Breast epithelium (tissue), 4 donors: ENCODE measurements at places on chromosomes 12 and 14.

DNA sequence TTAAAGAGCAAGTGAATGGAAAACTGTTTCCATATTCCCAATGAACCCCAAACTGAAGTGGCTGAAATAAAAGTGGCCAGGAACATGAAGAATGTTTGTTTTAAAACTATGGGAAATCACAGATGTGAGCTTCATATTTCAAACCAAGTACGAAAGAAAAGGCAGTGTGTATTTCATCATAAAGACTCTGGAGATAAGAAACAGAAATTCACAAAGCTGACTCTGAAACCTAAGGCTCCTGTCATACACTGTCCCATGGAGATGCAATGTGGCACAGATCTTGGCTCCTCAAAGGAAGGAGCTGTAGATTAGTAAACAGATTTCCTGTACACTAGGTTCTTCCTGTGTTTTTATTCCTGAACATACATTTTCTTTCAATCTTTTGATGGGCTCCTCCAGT is 304.4 kb downstream of the MED13L start:
- DNase-seq: no peak

DNA sequence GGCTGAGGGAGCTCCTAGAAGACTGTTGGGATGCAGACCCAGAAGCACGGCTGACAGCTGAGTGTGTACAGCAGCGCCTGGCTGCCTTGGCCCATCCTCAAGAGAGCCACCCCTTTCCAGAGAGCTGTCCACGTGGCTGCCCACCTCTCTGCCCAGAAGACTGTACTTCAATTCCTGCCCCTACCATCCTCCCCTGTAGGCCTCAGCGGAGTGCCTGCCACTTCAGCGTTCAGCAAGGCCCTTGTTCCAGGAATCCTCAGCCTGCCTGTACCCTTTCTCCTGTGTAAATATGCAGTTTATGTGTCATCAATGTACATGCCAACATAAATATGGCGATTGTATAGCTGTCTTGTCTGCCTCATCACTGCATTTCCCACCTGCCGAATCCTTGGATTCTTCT is 7.5 kb downstream of the AMHR2 start:
- DNase-seq: no peak

DNA sequence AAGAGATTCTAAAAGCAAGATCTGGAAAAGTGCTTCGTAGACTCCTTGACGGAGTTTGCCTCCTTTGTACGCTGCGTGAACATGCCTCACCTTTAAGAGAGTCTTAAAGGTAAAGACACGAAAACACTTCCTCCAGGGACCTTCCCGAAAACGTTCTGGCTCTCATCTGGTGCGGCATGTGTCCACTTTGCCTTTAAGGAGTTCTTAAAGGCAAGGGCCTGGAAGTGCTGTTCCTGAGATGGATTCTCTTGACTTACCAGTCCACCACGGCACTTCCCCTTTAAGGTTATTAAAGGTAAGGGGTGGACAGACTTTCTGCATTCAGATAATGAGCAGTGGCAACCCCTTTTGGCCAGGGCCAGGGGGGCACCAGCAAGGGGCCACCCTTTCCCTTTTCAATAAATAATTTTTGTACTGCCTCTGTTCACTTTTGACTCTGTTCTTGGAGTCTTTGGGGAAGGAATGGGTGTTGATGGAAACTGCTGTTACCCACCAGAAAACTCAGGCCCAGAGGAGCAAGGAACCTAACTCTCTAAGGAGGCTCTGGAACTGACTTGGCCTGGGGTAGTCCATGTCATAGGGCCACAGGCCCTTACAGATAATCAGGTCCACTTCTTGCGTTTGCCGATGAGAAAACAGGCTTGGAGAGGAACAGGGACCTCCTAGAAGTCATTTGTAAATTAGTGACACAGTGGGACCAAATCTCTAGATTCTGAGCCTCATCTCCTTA is 4.4 kb downstream of the REM2 start:
- DNase-seq: peak; percentile 79

DNA sequence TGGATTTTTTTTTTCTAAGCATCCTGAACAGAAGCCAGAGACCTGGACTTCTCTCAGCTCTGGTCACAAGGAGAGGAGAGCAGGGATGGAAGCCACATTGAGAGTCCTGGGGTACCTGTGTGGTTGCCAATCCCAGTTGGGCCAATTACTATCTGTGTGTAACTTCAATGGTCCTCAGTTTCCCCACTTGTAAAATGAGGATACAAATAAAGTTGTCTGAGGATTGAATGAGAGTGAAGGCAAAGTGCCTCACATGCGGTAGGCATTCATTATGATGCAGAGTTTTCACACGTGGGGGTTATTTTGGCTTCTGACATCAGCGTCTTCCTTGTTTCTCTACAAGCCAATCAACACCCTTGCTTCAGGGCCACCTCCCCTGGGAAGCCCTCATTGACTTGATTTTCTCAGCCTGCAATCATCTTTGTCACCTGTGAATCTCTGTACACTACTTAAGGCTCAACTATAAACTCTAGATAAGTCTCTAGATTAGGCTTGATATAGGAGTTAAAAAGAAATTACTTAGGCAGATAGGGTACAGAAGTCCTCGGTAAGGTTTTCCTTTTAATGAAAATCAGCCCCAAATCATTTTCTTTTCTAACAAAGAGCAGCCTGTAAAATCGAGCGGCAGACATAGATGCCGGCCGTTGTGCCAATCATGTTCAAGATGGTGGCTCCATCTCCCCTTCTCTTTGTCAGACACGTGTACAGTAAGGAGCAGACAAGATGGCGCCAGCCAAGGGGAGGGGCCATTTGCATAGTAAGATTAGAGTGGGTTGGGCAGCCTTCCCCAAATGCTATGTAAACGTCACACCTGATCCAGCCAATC is 37.8 kb upstream of the FICD start:
- DNase-seq: no peak
